DMS153 (cell line): ENCODE measurements at places on chromosomes 7 and 10.

DNA sequence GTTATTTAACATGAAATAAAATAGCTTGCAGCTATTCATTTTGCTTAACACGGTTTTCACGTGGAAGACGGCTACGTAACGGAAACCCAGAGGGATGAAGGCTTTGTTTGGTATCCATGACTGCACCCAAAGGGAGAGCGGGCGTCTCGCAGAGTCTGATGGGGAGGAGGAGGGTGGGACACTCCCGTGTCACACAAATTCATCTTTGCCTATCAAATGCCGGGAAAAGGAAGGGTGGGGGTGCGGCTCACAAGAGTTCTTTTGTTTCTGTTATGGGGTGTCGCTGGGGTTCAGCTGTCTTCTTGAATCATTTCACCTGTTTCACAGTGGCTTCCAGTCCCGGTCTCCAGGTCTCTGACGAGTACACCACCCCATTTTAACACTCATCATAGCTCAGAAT is 108.5 kb downstream of the ZRANB1 start:
- no peak for DNase-seq

DNA sequence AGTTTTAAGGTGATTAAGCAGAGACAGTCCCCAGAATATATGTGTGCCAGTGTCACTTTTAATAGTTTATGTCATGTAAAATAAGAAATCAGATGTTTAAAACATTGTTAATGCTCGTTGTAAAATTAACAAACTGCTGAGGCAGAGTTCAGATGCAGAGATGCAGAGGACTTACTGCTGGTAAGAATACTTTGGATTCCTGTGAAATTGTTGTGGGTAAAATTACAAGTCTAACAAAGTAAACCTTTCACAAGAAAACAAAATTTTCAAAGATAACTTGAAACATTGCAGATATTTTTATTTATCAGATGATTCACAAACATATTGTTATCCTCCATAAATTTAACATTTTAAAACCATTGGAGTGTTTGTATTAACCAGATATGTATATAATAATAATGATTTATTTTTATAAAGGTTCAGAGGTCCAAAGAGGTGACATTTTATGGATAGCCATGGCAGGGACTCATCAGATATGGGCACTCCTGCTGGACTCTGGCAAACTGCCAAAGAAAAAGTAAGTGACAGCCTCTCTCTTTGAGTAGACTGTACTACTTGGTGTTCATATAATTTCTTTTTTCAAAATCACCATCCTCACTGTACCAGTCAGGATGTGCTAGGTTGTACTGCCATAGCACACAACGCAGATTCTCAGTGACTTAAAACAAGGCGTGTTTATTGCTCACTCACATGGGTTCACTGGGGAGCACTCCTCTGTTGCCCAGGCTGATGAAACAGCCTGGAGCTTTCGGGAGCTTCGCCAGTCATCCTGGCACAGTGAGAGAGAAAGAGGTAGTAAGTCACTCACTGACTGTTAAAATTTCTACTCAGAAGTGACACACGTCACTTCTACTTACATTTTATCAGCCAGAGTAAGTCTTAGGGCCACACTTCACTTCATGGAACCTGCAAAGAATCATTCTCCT is 43.5 kb downstream of the NHLRC2 start:
- no peak for DNase-seq

- no peak for DNase-seq
Measured at GRCh38 chr10:3494131-3494837, 290.7 kb downstream of the KLF6 start.

- peak; percentile 2 for DNase-seq
Measured at GRCh38 chr10:44462338-44462914, 77.5 kb upstream of the CXCL12 start.

DNA sequence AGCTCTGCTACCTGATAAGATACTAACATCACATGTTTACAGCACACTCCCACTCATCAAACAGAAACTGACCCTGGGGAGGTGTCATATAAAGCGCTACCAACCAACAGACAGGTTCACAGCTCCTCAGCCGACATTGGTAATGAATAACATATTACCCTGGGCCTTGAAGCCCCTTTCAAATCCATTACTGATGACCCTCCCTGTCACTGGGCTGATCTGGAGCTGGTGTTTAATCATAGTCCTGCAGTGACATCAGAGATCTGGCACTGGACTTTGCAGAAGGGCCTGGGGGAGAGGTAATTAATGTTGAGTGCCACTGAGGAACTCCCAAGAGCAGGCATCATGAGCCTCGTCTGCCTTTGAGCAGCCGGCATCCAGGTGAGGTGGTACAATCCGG is 306.5 kb upstream of the NFE2L3 start:
- DNase-seq, result no peak

DNA sequence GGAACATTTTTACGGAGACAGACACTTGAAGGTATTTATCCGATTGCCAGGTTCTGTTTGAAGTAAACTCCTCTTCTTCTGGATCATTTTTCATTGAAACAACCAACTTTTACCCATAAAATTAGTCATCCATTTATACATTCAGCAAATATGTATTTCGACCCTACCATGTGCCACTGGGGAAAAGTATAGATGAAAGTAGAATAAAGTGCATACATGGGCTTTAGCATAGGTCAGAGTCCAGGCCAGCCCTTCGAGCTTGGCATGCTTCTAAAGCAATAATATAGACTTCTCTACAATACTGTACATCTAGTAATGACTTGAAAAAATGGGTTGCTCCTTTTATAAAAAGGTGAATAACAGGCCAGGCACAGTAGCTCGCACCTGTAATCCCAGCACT is 10.1 kb downstream of the SLC25A16 start:
- DNase-seq, result no peak

GRCh38 chr10:93550606-93551005 is 15.9 kb upstream of the FFAR4 start:
- no peak for DNase-seq

GRCh38 chr7:31957090-31957720 is 113.0 kb downstream of the PDE1C start:
- peak; percentile 7 for DNase-seq

- no peak for DNase-seq
Measured at GRCh38 chr10:103915796-103916195, 2.2 kb downstream of the STN1 start.

DNA sequence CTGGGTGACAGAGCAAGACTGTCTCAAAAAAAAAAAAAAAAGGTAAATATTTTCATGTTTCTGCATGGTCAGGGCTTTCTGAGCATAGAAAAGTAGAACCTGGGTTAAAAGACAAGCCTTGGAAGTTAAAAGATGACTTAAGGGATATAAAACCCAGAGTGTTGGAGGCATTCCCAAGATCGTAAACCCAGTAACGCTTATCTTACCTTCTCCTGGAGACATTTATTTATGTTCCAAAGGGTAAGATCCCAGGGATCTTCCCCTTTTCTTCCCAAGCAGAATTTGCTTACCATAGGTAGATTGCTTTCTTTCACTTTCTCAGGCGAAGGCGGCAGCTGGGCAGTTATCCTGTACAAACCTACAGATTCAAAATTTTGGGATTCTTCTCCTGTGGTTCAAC is 22.2 kb downstream of the SUGCT start:
- no peak for DNase-seq

- no peak for DNase-seq
Measured at GRCh38 chr7:112080978-112081377, 125.2 kb downstream of the DOCK4 start.

DNA sequence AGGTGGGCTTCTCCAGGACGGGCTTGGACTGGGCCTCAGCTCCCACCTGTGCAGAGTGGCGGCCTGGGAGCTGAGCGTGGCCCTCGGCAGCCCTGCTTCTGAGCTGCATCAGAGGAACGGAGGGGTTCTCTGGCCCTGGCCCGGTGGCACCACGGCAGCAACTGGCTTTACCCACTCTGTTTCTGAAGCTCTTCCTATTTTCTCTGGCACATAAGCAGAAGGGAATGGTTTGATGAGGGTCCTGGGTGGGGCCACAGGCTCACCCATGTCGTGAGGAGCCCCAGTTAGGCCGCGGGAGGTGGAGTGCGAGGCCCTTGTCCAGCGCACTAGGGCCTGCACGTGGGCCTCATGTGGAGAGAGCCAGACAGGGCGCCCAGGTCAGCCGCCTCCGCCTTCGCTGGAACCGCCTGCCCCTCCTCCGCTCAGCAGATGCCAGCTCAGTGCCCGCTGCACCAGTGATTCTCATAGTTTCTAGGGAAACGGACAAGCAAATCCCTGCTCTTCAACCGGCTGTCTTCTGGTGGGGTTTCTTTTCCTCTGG is 284.0 kb downstream of the CELF2 start:
- DNase-seq, result no peak

DNA sequence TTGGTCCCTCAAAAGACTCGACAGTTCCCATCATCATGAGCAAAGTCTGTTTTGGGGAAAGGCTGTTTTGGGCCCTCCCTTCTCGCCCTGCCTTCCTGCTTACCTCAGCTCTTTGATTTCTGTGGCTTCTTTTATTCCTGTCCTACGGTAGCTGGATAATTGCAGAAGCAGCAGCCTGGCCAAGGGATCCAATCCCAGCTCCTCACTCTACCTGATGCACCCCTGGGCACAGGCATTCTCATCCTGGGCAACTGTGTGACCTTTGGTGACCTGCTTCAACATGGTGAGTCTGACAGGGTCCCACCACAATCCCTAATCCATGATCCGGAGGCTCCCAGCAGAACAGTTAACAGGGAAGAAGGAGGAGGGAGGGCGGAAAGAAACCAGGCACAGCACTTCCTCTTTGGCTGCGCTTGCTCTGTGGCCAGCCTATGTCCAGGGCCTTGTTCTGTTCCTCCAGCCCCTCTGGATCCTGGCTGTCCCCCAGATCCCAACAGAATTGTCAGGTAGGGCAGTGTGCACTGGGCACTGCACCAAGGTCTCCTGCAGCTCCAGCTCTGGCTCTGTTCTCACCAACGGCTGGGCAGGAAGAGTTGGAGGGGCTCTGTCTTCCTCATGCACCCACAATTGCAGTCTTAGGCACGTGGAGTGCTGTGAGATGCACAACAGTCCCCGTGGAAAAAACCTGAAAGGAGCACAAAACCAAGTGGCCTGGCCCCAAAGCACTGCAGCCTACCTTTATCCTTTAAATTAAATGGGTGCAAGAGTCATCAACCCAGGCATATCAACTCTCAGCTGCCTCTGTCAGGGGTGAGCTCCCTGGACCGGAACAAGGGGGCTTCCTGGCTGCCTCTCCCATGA is 144.4 kb downstream of the PTPN20 start:
- no peak for DNase-seq

- DNase-seq, result no peak
Measured at GRCh38 chr7:77310982-77311381, 105.2 kb downstream of the GSAP start.

DNA sequence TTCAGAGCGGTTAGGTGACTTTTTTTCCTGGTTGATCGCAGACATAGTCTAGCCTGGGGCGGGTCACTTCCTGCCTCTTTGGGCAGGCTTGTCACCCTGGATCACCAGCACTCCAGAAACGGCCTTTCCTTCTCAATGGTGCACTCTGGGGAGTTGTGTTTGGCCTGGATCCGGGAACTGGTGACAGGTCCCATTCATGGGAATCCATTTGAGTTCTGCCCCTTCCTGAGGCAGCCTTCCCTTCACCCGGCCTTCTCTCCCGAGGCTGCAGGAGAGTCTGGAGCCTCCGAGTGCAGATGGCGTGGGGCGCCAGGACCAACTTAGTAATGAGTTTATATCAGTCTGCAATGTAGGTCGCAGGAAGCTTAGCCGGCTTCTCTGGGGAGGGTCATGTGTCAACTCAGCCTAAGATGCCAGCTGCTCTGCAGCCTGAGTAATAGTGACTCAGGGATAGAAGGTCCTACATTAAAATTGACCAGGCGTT is 54.2 kb downstream of the TACR2 start:
- DNase-seq, result peak; percentile 34

DNA sequence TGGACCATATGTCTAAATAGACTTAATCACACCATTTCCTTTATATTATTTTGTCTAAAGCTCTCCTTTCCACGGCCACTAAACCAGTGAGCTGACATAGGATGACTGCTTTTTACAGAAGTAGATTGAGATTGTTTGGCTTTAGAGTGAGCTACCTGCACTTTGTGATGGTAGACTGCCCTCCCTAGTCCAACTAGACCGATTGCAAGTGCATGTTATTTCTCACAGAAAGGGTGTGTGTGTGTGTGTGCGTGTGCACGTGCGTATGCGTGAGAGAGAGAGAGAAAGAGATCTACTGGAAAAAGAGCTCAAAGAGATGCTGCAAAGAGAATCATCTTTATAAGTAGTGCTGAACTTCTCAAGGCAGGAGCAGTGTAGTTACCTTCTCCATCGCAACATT is 60.7 kb downstream of the VCL start:
- DNase-seq, result peak; percentile 60

DNA sequence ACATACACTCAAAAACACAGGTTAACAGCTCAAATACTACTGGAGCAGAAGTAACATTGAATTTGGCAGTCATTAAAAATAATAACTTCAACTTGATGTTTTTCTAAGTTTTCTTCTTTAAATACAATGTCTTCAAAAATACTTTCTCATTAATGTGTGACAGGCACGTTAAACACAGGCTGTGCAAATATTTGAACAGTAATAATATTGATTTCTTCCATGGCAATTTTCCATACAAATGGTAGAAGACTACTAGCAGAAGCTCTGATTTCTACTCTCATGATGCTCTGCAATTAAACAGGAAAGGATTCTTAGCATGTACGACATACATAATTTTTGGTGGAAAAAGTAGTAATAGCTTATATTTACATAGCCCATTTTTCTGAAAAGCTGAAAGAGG is 47.4 kb downstream of the NRP1 start:
- DNase-seq, result peak; percentile 4

DNA sequence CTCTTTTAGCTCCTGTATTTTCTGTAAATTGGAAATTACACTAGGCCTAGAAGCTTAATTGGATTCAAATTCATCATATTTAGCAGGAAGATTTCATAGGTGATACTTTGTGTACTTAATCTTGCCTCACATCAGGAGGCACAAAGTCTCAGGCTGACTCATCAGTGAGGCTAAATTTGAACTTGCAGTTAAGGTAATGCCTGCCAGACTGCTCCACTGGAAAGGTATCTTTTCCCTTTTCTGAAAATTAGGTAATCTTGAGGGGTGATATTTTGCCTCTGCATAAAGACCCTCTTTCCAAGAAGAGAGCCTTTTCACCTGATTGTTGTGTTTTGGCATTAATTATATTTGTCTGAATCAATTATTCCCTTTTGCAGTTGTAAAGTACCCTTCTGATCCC is 14.6 kb downstream of the PPIA start:
- DNase-seq, result no peak

DNA sequence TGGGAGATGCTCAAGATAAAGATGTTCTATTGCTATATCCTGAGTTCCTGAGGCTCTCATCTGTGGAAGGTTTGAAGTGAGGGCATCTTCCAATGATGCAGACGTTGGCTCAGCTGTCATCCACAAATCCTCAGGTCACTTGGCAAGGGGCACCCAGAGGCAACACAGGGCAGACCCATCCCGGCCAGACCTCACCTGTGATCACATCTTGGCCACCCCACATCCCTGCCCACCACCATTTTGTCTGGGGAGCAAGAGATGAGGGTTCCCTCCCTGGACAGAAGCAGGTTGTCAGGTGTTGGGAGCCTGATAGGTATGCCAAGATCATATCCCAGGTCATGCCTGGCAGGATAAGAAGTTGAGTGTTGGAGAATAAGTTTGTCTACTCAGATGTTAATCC is 918.2 kb upstream of the ZNF722 start:
- no peak for DNase-seq

- DNase-seq, result no peak
Measured at GRCh38 chr10:9102026-9102425, 1047.5 kb downstream of the GATA3 start.
